Hepatocyte (in vitro differentiated cells): ENCODE measurements at places on chromosomes 3 and 15.

DNA sequence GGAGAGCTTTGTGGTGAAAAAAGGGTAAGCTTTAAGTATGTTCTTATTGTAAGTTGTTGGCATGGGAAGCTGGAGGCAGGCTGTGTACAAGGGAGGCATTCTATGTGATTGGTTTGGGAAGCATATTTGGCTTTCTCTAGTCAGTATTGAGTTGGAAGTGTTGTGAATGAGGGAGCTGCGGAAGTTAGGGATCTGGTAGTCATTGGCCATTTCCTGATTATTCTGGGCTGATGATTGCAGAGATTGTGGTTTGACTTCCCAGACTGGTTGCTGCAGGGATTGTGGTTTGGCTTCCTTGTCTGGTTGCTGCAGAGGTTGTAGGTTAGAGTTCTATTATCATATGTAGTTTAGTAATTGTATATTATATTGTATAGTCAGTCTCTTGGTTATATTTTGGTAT lies 21.0 kb downstream of the STXBP5L start:
- no peak overlapping the region for H3K4me3 ChIP-seq
- no peak for DNase-seq
- H3K36me3 ChIP-seq, result no peaks in the 10 kb centered on the region
- H3K27me3 ChIP-seq, result no peaks in the 10 kb centered on the region

GRCh38 chr3:130699765-130700164 lies 46.9 kb downstream of the PIK3R4 start:
- no peaks in the 10 kb centered on the region for H3K4me1 ChIP-seq
- H3K27ac ChIP-seq, result no peak overlapping the region
- DNase-seq, result peak; percentile 17

DNA sequence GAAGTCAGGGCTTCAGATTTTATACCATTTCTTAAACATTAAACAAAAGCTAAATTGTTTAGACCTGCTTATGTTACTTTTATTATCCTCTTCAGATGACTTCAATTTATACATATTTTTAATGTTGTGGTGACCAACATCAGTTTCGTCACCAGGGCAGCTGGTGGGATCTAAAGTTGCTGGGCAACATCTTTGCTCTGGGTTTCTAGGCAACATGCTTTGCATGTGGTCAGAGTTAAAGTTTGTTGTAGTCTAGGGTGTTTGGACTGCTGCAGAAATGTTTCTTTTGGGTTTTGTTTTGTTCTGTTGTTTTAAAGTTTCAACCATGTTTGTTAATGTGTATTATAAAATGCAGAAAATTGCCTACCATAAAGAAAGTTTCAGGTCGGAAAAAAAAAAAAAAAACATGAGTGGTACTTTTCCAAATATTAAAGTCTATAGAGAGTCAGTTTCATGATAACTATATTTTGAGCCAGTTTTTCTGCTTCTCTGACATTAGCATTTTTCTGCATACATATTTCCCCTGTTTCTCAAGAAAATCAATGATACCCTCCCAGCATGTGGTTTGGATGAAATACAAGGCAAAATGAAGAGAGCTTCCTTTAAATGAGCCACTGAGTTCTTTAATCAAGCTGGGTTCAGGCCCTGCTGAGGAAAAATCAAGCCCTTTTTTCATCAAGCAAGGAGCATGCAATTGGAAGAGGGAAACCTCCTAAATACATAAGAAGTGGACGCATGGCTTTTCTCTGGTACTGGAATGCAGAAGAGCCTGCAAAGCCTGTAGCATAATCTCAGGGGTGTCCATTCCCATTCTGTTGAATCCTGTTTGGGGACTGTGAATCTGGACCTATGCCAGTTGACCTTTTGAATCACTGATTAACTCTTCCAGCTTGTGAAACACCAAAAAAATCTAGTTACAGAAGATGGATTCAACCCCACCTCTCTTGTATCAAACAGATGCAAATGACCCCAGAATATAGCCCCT lies 35.0 kb upstream of the VGLL3 start:
- H3K4me3 ChIP-seq, result no peak overlapping the region
- H3K36me3 ChIP-seq, result no peaks in the 10 kb centered on the region
- DNase-seq, result peak; percentile 6
- H3K4me1 ChIP-seq, result no peaks in the 10 kb centered on the region
- no peaks in the 10 kb centered on the region for H3K27me3 ChIP-seq

GRCh38 chr15:56794553-56795329 lies 61.4 kb upstream of the ZNF280D start:
- no peaks in the 10 kb centered on the region for H3K27me3 ChIP-seq
- DNase-seq, result no peak
- H3K36me3 ChIP-seq, result no peaks in the 10 kb centered on the region
- H3K4me1 ChIP-seq, result no peaks in the 10 kb centered on the region
- no peak overlapping the region for H3K27ac ChIP-seq
